GM13976 (cell line): ENCODE measurements at places on chromosomes 4 and X.

DNA sequence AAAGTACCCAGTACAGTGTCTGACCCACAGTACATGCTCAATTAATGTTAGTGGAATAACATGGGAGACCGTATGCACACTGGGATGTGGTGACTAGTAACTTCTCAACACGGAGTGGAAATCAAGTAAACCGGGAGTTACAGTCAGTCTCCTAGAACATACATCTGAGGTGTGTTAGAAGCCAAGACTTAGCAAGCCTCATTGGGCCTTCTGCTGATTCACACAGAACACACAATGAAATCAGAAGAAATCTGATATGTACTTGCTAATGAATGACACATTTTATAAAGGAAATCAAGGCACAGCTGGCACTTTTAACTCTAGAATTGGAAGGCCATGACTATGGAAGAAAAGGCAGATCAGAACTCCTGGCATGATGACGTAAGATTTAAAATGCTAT lies 13.0 kb downstream of the TRAPPC2 start:
- DNase-seq: no peak

GRCh38 chr4:90689739-90690138 lies 562.5 kb downstream of the CCSER1 start:
- no peak for DNase-seq

GRCh38 chrX:150269605-150270254 lies 93.4 kb upstream of the MAMLD1 start:
- no peak for DNase-seq

DNA sequence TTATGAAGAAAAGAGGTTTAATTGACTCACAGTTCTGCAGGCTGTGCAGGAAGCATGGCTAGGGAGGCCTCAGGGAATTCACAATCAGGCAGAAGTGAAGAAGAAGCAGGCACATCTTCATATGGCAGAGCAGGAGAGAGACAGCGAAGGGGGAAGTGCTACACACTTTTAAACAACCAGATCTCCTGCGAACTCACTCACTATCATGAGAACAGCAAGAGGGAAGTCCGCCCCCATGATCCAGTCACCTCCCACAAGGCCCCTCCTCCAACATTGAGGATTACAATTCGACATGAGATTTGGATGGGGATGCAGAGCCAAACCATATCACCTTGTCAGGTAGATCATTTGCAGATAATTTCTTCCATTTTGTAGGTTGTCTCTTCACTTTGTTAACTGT lies 555.5 kb upstream of the MAGEB2 start:
- no peak for DNase-seq

GRCh38 chr4:65791812-65792308 lies 121.6 kb upstream of the EPHA5 start:
- DNase-seq: no peak

GRCh38 chr4:15542760-15543159 lies 73.1 kb downstream of the CC2D2A start:
- DNase-seq: no peak

DNA sequence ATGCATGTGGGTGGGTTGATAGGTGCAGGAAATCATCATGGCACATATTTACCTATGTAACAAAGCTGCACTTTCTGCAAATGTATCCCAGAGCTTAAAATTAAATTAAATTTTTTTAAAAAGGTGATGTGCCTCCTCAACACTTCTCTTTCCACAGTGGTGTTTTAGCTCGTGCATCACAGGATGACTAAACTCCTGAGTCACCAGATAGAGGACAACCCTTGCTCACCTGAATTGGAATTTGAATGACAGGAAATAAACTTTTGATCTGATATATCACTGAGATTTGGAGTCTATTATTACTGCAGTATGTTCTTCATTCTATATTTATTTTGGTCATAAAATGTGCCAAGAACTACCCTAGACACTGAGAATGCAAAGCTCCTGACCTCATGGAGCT lies 185.3 kb downstream of the MAPK10 start:
- DNase-seq: no peak

GRCh38 chr4:73832651-73833237 lies 3.7 kb upstream of the CXCL6 start:
- no peak for DNase-seq

GRCh38 chrX:40374486-40374885 lies 206.3 kb upstream of the ATP6AP2 start:
- no peak for DNase-seq

DNA sequence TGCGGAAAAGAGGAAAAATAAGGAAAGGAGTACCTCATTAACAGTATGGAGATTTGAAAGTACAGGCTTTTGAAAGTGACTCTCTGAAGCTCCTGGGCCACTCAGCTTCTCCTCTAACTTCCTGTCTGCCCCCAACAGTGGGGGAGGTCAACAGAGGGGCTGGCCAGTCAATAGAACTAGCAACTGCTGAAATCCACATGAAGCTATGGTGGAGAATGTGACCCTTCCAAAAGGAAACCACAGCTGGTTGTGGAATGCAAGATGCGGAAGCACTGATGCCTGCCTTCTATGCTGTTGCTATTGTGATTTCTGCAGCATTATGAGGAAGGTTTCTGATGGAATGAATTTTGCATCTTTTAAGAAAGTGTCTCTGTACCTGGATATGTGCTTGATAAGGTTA lies 2.4 kb downstream of the CORIN start:
- DNase-seq: no peak

GRCh38 chr4:138455097-138455496 lies 212.9 kb upstream of the SLC7A11 start:
- no peak for DNase-seq

DNA sequence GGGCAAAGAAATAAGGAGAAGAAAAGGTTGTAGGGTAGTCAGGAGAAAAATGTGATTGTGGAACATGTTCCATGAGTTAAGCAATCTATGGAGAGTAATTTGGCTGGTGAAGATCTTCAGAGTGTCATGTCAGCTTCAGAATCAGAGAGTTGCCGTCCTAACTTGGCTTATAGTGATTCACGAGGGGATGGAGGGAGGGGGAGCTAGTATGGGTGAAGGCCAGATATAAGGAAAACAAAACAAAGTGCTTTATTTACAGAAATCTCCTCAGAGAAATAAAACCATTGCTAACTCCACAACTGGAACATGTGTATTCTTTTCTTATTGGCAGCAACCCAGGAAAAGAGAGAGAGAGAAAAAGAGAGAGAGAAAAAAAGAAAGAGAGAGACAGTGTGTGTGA lies 256.5 kb upstream of the NRK start:
- DNase-seq: no peak

GRCh38 chr4:140152751-140153418 lies 1.1 kb downstream of the MAML3 start:
- peak; percentile 34 for DNase-seq

GRCh38 chr4:13476915-13477314 lies 7.2 kb downstream of the RAB28 start:
- DNase-seq: no peak

DNA sequence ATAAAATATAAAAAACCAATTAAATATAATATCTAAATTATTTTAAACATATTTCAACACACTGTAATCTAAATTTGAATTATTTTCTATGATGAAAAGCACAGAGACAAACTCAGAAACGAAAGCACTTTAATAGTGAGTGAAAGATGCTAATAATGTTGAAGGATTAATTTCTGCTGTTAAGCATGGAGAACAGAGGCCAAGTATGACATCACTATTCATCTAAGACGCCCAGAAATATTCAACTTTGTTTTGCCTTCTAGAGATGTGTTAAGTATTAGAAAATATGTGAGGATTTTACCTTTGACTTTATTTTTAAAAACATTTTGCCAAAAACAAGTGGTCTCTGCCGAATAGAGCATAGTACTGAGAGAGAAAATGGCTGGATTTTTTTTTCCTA lies 19.3 kb downstream of the ARHGEF6 start:
- DNase-seq: no peak

DNA sequence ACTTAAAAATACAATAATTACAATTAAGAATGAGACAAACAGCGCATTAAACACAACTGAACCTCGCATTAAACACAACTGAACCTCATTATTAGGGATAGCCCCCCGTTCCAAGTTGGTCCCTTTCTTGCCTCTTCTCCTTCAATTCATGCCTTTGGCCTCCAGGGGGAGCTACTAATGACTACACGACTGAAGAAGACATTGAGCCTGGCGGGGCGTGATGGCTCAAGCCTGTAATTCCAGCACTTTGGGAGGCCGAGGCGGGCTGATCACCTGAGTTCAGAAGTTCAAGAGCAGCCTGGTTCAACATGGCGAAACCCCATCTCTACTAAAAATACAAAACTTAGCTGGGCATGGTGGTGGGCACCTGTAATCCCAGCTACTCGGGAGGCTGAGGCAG lies 56.4 kb upstream of the NWD2 start:
- no peak for DNase-seq

DNA sequence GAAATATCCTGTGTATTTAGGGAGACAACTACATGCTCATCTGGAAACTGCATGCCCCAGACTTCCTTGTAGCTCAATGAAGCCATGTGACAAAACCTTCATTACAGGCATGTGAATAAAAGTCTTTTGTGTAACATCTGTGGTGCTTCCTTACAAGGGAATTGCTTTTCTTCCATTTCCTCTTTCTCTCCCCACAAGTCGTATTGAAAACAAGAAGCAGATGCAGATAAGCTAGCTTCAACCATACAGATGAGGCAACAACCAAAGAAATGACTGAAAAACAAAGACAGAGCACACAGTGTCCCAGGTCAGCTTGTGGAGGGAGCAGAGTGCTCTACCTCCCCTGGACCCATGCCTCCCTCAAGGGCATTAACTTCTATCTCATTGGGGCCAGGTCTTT lies 115.8 kb upstream of the INPP4B start:
- DNase-seq: peak; percentile 6

- no peak for DNase-seq
Measured at GRCh38 chr4:7584098-7584497, 149.4 kb upstream of the PSAPL1 start.

GRCh38 chr4:100823066-100823992 lies 305.5 kb upstream of the EMCN start:
- peak; percentile 13 for DNase-seq

DNA sequence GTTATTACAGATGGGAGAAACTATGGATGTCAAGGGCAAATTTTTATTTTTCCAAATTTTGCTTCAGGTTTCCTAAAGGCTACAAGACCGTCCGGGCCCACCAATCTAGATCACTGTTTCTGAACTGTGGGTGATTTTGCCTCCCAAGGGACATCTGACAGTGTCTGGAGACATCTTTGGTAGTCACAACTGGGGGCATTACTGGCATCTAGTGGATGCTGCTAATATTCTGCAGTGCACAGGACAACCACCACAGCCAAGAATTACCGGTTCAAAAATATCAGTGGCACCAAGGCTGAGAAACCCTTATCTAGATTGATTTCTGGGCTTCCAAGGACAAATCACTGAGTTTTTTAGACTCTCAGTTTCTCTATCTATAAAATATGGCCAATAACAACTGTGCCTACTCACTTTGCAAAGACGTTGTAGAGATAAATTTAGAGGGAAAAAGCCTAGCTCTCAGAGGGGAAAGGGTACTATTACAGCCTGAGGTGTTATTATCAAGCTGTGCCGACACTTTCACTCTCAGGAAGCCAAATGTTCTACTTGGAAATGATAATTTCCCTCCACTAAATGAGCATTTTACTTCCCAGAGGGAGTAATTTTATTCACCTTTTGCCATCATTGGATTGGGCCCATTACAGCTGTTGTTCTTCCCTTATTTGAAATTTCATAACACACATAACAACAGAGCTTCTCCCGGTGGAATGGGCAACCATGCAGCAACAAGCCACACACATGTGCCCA lies 442.1 kb downstream of the CENPC start:
- DNase-seq: no peak

DNA sequence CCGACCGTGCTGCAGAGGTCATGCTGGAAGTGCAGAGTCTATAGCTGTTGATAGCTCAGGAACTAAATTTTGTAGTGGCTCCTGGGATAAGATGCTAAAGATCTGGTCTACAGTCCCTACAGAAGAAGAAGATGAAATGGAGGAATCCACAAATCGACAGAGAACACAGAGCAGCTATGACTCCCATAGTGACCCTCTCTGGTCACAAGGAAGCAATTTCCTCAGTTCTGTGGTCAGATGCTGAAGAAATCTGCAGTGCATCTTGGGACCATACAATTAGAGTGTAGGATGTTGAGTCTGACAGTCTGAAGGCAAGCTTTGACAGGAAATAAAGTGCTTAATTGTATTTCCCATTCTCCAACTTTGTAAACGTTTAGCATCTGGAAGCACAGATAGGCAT lies 8.8 kb downstream of the MANBA start:
- DNase-seq: no peak

GRCh38 chr4:119099227-119099810 lies 36.3 kb upstream of the MYOZ2 start:
- DNase-seq: no peak

DNA sequence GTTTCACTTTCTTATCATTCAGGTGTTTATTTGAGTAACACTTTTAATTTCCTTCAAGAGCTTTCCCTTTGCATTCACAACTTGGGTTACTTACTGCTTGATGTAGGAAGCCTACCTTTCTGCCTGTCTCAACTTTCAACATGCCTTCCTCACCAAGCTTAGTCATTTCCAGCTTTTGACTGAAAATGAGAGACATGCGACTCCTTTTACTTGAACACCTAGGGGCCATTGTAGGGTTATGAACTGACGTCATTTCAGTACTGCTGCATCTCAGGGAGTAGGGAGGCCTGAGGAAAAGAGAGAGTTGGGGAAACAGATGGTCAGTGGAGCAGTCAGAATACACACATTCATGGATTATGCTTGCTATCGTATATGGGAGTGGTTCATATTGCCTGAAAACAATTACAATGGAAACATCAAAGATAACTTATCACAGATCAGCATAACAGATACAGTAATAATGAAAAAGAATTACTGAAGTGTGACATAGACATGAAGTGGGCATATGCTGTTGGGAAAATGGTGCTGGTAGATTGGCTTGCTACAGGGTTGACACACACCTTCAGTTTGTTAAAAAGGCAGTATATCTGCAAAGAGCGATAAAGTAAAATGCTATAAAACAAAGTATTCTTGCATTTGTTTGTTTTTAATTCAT lies 25.7 kb downstream of the USP53 start:
- peak; percentile 41 for DNase-seq

DNA sequence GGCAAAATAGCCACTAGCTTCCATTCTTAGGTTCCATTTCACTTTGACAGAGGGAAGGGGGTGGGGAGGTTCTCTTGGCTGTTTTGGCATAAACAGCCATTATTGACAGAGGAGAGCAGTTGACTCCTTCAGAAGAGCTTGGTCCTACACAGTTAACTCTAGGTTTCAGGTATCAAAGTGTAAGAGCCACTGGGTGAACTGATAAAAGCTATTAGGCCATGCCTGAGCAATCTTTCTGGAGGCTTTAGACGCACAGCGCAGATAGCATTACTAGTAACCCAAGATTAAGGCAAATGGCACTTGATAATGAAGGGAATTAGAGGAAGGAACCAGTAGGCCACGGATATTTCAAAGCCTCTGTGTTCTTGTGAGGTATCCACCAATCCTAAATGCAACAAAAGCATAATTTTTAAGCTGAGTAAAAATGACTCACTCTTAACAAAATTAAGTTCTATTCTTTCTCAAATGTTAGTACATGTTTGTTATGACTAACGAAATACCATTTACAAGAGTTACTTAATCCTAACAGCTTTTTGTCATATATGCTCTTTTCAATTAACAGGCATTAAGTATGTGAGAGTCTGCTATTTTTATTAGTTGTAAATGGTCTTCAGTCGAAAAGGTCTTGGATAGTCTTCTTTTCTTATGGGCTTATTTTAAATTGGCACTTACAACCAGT lies 53.6 kb downstream of the SLC7A11 start:
- DNase-seq: no peak
